Stimulated activated CD4-positive, alpha-beta T cell treated with anti-CD3 and anti-CD28 coated beads, Interleukin-4, amount 100 ng/mL, for 4 hours (primary cell): ENCODE measurements at places on chromosomes 12 and 14.

- no peak for DNase-seq
These were observed 49.9 kb downstream of the PTHLH start for GRCh38 chr12:27922531-27923139.

DNA sequence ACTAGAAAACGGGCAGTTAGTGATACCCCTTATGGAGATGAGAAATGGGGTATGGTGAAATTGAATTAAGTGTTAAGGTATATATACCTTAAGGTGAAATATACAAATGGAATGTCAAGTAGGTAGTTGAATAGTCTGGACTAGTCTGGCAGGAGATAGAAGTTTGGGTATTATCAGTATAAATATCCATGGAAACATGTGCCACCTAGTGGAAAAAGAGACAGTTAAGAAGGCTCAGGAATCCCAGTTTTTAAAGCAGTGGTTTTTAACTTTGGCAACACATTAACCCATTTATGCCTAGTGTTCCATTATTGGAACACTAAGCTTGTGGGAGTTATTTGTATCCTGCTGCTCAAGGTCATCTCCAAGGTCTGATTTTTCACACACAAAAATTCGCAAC is 38.6 kb upstream of the TPH2 start:
- no peak for DNase-seq

- no peak for DNase-seq
These were observed 299.7 kb downstream of the ERC1 start for GRCh38 chr12:1290716-1291115.

DNA sequence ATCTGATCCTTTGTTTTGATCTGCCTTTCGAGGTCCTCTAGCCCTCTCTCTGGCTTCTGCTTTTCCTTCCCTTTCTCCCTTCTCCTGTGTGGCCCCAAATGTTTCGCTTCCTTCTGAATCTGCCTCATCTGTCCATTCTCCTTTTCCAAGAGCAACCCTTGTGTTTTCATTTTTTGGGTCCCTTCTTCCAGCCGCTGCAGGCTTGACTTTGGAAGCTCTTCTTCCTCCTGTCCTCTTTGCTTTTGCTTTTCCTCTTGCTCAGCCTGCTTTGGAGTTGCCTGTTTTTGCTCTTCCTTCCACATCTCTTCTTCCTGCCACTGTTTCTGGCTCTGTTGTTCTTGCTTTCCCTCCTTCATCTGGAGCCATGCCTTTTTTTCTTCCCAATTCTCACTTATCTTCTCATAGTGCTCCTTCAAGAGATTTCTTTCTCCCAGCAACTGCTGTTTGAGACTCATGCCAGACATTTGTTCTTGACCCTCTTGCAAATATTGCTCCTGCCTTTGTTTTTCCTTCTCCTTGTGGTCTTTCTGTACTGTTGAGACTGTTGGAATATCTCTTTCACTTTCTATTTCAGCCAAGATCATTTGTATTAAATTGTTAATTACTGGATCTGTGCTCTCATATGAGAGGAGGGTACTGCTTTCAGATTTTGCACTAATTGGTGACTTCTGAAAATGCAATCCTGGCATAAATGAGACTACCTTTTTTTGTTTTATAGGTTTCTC is 42.4 kb downstream of the FAM186A start:
- no peak for DNase-seq

- DNase-seq: no peak
These were observed 78.2 kb downstream of the IRF2BPL start for GRCh38 chr14:76950055-76951020.

GRCh38 chr14:92465353-92466055 is 48.1 kb upstream of the RIN3 start:
- DNase-seq: no peak

- no peak for DNase-seq
These were observed 155.5 kb upstream of the NTF3 start for GRCh38 chr12:5276327-5276880.

DNA sequence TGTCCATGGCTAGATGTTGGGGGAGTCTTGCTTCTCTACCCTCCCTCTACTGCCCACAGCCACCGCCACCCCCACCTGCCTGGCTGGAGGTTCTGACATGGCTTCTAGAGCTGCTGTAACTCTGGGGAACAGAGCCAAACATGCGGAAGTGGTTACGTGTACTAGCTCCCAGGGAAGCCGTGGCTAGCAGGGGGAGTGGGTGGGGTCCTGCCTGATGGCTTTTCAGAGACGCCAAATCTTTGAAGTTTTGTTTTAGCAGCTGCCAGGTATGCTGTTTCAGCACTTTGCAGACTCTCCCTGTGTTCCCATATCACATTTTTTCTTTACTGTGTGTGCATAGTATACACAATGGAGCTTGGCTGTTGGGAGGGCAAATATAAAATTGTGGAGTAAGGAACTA is 150.3 kb downstream of the TGFB3 start:
- DNase-seq: no peak

- no peak for DNase-seq
These were observed 74.9 kb downstream of the NTF3 start for GRCh38 chr12:5506821-5507231.

DNA sequence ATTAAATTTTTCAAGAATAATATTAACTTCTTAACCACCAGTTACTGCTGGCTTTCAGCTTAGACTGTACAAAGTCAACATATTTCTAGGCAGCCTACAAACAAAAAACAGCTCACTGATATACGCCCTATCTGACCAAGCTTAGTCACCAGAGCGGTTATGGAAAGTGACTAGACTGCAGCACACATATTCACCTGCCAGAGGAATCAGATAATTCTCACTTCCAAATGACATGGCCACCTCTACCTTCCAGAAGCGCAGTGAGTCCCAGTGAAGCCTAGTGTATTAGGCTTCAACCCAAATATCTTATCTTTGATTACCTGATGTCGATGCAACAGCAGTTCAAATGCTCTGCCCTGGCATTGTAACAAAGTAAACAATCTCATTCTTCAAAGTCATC is 8.5 kb downstream of the STXBP6 start:
- DNase-seq: no peak

DNA sequence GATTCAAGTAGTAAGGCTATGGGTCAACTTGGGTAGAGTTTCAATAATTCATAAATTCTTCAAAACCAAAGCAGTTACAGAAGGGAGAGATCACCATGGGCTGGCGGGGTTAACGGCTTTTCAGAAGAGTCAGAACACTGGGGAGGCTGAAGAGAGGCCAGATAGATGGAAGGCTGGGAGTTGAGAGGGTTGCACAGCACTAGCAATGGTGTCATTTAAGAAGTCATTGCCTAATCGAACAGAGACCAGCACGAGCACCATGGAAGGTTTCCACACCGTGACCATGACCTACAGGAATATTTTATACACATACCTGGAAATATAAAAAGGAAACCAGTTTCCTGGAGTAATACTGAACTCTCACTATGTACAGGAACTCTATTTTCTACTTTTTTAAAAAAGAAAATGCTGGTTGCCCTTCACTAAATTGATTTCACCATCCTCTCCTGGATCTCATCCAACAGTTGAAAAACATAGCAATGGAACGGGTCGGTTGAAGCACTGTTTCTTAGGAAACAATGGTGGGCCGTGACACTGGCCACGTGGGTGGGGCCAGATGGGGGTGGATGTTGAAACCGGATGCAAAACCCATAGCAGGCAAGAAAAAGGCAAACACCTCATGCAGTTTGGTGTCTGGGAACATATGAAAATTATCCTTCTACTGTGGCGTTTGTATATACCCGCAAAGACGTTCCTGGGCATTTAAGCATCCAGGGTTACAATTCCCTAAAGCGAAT is 38.0 kb upstream of the RIN3 start:
- no peak for DNase-seq

- DNase-seq: no peak
These were observed 890 bp downstream of the AVPR1A start for GRCh38 chr12:63149909-63150712.

GRCh38 chr12:4448943-4449850 is 3.6 kb upstream of the FGF6 start:
- no peak for DNase-seq

- DNase-seq: no peak
These were observed 18.9 kb downstream of the LEMD3 start for GRCh38 chr12:65188179-65188701.

- DNase-seq: no peak
These were observed 506 bp downstream of the TMEM132D start for GRCh38 chr12:129903092-129903945.

DNA sequence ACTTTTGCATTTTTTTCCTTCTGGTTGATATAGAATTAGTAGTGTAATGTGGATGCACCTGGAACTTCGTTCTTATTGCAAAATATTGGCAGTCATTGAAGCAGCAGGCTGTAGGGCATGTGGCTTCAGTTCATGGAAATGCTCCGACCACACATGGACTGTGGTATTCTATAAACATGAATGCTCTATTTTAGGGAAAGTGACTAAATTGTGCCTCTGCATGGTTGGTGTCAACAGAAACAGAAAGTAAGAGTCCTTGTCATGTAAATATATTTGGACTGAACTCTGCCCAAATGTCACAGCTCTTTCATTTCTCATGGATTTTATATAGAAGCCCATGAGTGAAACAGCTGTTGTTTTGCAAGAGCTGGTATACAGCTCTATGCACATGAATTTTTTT is 917.0 kb downstream of the LRFN5 start:
- DNase-seq: no peak

DNA sequence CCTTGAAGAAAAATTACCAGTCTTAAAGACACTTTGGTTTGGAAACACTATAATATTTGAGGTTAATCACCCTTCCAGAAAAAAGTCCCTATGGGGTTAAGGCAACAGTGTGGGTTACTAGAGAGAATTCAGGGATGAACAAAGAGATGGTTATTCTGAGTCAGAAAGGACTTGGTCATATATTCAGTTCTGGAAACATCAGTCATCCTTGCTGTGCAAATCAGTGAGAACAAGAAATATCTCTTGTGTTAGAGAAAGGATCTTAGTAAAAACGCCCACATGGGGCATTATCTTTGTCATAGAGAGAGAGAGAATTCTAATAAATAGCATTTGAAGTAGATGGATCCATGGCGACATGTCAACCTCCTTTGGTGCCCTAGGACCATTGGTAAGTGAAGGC is 59.4 kb upstream of the E2F7 start:
- DNase-seq: no peak

- DNase-seq: no peak
These were observed 884 bp downstream of the GPD1 start for GRCh38 chr12:50104417-50105366.

- DNase-seq: no peak
These were observed 168.1 kb downstream of the C12orf42 start for GRCh38 chr12:103327676-103328075.

GRCh38 chr14:89373185-89373584 is 43.8 kb downstream of the FOXN3 start:
- no peak for DNase-seq

DNA sequence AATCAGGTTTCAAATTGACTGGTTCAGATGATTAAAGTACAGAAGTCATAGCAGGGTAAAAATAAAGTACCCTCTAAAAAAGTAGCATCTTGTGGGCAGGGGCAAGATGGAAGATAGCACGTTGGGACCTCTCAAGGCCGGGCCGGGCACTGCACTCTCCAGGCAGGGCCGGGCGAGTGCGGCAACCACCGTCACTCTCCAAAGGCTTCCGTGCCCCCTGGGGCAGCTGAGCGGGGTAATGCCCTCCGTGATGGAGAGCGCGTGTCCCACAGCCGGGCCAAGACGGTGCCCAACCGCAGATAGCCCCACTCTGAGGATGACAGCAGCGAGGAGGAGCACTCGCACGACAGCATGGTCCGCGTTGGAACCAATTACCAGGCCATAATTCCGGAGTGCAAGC is 8.6 kb upstream of the PLXNC1 start:
- no peak for DNase-seq

DNA sequence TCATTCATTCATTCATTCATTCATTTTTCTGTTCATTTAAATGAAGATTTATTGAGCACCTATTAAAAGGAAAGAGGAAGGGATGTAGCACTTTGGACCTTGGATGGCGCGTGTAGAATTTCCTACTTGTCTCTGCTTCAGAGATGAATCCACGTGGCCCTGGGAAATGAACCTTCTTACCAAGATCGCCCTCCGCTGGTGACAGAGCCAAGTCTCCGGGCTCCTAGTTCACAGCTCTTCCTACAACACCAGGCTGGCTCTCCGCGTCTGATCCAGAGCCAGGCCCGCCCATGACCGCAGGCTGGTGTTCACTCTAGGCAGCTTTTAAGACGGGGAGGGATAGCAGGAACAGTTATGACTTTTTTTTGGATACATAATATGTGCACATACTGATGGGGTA is 70.9 kb upstream of the PIWIL1 start:
- DNase-seq: no peak

DNA sequence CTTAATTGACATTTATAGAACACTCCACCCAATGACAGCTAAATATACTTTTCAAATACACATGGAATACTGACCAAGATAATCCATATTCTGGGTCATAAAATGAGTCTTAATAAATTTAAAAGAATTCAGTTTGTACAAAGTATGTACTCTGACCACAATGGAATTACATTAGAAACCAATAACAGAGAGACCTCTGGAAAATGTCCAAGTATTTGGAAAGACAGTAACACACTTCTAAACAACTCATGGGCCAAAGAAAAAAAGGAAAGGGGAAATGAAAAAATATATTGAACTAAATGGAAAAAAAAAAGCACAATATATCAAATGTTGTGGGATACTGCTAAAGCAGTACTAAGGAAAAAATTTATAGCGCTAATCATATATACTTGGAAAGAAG is 52.0 kb downstream of the CRACR2A start:
- no peak for DNase-seq

GRCh38 chr12:116707751-116708150 is 30.1 kb downstream of the SPRING1 start:
- DNase-seq: no peak

DNA sequence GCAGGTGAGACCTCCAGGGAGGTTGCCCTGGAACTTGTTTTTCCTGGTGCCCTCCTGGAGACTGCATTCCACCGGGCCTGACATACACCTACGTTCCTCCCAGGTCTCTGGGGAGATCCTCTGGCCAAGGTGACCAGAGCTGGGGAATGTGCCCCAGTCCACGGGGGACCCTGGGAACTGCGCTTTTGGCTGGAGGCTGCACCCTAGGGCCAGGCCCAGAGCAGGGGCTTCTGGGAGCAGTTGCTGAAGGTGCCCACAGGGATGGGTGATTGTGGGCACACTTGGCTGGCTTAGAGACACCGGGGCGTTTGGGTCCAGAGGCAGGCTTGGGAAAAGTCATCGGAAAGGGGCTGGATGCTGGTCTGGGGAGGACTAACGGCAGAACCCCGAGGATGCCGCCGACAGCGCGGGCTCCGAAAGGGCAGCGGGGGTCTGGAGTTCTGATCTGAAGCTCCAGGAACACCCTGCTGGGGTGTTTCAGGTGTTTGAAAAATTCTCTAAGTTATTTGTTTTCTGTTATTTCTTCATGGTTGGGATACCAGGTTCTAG is 36.5 kb upstream of the TDRD9 start:
- no peak for DNase-seq

DNA sequence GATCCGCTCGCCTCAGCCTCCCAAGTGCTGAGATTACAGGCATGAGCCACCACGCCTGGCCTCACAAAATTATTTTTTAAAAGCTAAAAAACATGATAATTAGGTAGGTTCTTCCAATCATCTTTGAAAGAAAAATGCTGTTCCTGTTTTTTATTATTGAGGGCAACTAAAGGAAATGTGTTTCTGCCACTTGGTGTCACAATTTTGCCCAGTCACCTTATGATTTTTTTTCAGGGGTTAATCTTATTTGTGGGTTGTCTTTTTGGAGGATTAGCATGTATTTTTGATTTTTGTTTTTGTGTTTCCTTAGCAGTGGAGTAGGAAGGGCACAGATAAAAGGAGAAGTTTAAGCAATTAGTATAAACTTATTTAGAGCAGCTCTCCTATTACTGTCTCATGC is 79.8 kb downstream of the PRORP start:
- no peak for DNase-seq

GRCh38 chr12:121218588-121219352 is 8.8 kb downstream of the P2RX4 start:
- no peak for DNase-seq

- no peak for DNase-seq
These were observed 44.0 kb upstream of the SMUG1 start for GRCh38 chr12:54232790-54233189.
